ENCODE measurements at places on chromosomes 7 and 10.

DNA sequence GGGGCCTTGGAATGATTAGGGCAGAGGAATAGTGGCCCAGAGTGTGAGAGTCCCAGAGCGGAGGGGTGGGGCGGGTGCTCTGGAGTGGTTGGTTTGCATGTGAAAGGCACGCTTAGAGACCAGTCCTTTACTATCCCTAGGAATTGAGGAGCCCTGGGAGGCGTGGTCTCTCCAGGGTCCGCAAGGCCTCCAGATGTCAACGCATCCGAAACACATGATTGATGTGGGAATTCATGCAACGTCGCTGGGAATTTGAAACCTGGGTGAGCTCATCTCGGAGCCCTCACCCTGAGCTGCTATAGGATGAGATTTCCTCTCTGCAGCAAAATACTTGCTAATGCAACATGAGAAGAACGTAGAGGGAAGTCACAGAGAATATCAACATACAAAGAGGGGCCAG lies 51.2 kb downstream of the NPTX2 start:
- no peak for DNase-seq

- DNase-seq: no peak
Observed at GRCh38 chr7:87001214-87001613, 58.2 kb downstream of the ELAPOR2 start.

GRCh38 chr7:32221056-32221455 lies 150.8 kb upstream of the PDE1C start:
- no peak for DNase-seq

- DNase-seq: no peak
Observed at GRCh38 chr7:150389532-150389816, 10.3 kb downstream of the ZNF775 start.

DNA sequence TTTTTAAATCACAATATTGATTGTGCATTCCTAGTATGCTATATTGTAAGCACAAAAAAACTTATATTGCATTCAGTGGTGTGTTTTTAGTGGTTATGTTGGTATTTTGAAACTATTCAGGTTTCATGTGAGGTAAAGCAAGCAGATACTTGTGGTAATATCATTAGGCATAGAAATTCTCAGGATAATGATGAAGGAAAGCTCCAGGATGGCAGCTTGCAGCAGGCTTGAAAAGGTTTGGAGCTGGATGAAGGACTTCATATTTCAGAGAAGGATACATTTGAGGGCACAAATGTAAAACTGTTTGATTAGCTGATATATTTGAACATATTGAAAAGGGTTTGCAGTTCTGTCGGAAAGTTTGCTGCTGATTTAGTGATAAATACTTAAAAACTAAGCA lies 17.5 kb downstream of the TRIM24 start:
- DNase-seq: no peak

DNA sequence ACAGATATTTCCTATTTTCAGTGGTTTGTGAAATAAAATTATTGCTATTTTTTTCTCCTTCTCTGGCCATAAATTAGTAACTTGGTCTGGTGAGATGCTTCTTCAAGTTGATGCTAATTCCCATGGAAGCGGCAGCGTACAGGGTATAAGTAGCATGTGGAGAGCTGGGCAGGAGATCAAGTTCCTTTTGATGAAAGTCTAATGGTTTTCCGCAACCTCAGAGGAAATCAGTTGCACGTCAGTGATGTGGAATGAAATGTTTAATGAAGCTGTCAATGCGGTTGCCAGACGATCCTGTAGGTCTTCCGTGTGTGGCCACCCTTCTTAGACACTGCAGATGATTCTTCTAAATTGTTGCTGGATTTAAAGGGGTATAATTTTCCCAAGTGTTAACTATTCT lies 236.4 kb upstream of the GRM3 start:
- DNase-seq: no peak

GRCh38 chr10:1736144-1736971 lies 967 bp downstream of the ADARB2 start:
- no peak for DNase-seq

DNA sequence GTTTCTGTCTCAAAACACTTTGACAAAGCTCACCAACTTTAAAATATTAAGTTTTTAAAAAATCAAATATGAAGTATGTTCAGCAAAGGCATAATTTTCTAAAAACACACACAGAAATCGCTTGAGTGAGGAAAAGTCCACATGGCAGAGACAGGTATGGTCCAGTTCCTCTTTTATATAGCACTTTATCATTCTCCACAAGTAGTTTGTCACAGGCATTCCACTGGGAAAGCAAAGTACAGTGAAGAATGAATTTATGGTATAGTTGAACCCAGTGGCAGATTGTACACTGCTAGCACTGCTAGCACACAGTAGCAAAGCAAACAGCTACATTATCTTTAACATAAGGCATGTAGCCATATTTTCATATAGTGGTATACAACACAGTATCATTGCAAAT lies 102.3 kb downstream of the HECTD2 start:
- no peak for DNase-seq

- DNase-seq: peak; percentile 12
Observed at GRCh38 chr10:123043409-123043925, 34.7 kb downstream of the ACADSB start.

GRCh38 chr7:106717254-106717954 lies 56.4 kb upstream of the CCDC71L start:
- DNase-seq: no peak

DNA sequence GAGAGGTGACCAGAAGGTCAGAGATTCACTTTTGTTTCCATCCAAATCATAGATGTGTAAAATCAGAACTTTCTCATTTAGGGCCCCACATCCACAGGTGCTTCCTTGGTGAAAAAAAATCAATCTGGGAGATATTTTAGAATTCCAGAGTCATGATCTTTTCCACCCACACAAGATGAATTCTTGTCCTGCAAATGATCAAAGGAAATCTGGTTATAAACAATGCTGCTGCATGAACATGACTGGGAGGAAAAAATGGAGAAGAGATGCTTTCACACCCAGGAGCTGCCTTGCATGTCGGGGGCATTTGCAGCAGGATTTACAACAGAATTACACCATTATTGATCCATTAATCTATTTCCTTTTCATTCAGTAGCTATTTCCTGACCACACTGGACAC lies 106.5 kb upstream of the TMEM72 start:
- no peak for DNase-seq

- DNase-seq: peak; percentile 8
Observed at GRCh38 chr7:45082831-45083331, 5.9 kb downstream of the NACAD start.

DNA sequence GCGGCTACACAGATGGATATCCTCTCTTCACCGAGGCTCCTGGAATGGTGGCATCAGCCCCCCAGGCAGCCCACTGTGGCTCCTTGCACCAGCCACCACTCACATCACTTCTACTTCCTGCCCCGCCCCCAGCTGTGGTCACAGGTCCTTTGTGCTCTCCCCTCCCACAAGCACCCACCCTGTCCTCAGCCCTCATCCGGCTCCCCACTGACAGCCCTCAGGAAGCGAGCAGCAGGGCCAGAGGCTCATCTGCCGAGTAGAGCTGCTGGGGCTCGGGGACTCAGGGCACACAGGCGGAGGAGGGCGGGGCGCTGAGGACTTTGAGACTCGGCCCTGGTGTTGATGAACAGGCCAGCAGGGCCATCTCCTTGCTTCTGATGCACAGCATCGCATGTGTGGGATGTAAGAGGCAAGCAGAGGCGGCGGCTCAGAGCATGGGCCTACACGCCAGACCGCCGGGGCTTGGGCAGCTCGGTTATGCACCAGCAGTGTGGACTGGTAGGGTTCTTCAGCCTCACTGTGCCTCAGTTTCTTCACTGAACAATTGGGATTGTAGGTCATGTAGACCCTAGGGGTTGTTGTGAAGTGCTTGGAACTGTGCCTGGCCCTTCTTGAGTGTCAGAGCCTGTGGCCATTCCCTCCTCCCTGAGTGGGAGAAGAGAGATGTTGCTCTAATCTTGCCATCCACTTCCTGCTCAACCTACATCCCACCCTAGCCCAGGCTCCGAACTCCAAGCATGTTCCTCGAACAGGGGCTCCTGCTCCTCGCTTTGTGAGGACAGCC lies at the start of gene PRF1:
TSS of gene PRF1 (minus strand) at position 77 of the 784 bp plus-strand sequence. CDS start 1,839 bp downstream, outside the sequence.
- DNase-seq: peak; percentile 79

DNA sequence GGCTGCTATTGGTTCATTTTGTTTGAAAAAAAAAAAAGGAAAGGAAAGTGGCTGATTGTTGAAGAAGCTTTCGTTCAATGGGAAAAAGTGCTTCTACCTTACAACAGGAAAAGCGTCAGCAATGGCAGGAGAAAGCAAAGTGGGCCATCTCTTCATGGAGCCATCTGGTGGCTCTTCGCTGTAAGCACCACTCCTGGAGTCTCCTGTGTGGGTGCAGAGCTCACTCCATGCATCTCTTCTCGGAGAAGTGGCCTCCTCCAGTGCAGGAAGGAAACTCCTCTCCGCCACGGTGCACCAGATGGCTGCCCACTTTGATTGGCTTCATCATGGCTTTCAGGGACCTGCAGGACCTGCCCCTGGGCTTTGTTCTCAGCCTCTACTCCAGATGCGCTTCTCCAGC lies 250.9 kb downstream of the PTEN start:
- DNase-seq: peak; percentile 58

- no peak for DNase-seq
Observed at GRCh38 chr10:110717781-110718589, 73.8 kb downstream of the RBM20 start.

GRCh38 chr7:84568781-84569180 lies 374.2 kb upstream of the SEMA3A start:
- DNase-seq: no peak

GRCh38 chr10:70175516-70175915 lies 5.2 kb upstream of the SAR1A start:
- no peak for DNase-seq

GRCh38 chr7:112782498-112782897 lies 7.7 kb downstream of the TMEM168 start:
- no peak for DNase-seq

DNA sequence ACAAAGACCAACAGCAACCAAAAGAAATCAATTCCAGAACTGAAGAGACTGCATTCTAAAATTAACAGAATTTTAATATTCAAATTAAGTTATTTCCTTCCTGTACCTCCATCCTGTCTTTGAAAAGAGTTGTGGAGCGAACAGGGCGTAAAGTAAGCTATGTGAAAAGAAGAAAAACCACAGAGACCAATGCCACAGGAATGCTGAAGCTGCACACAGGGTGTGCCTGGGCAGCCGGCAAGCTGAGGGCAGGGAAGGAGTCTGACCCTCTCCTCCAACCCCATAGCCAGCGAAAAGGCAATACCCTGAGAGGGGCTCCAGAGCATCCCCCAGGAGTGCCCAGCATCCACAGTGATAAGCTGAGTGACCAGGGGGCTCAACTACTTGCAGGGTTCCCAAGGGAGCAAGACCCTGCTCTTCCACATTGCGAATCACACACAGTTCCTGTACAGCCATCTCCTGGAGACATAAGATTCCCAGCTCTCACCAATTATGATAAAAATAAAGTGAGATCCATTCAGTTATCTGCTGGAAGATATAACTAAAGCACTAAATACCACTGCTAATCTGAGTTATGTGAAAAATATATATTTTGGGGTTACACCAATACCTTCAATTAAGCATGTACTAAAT lies 93.8 kb downstream of the PARD3 start:
- no peak for DNase-seq

GRCh38 chr10:12504628-12505027 lies 155.3 kb downstream of the CAMK1D start:
- no peak for DNase-seq

DNA sequence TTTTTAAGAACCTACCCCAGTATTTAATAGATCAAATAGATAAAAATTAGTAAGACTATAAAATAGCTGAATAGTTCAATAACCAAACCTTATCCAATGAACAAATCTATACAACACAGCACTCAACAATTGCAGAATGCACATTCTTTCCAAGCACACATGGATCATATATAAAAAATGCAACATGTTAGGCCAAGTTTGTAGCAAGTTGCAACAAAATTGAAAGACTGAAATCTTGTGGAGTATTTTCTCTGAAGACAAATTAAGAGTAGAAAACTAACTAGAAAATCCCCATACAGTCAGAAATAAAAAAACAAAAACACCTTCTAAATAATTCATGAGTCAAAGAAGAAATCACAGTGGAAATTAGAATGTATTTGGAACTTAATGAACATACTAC lies 317.3 kb downstream of the PHTF2 start:
- DNase-seq: no peak

DNA sequence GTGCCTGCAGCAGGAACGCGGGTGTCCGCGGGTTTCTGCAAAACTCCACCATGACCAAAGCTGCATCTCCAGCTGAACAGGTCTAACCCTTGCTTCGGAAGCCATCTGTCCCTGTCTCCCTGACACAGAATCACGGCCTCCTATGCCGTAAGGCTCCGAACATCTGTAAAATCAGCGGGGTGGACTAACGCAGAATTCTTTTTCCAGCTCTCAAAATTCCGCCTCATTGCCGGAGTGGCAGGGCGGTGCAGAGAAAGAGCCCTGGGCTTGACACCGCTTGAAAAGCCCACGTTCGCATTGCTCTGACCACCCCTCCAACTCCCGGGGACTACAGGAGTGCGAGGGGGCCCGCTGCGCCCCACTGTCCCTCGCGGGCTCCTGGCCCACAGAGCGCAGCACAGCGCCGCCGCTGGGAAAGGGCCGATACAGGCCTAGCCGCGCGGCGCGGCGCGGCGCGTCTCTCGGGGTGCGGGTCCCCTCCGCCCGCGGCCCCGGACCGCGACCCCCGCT lies 409 bp downstream of the DNMBP start:
- no peak for DNase-seq

- no peak for DNase-seq
Observed at GRCh38 chr7:16599860-16600259, 45.7 kb downstream of the ANKMY2 start.

- no peak for DNase-seq
Observed at GRCh38 chr10:132943058-132943790, 854 bp upstream of the CFAP46 start.

DNA sequence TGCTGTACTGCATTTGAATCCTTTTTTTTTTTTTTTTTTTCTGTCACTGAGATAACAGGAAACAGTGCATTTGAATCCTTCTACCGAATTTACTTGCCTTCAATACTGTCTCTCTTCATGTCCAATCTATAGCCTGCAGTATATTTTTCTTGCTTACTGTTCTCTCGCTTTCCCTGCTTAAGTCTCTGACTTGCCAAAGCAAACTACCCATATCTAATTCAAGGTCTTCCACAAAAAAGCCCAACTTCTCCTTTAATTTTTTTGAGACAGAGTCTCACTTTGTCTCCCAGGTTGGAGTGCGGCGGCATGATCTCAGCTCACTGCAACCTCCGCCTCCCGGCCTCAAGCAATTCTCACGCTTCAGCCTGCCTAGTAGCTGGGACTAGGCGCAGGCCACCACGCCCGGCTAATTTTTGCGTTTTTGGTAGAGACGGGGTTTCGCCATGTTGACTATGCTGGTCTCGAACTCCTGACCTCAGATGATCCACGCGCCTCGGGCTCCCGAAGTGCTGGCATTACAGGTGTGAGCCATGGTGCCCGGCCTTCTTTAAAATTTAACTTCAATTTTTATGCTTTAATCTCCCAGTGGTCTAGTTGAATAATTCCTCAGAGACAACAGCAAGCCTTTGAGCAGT lies 882 bp downstream of the PDCD11 start:
- no peak for DNase-seq

DNA sequence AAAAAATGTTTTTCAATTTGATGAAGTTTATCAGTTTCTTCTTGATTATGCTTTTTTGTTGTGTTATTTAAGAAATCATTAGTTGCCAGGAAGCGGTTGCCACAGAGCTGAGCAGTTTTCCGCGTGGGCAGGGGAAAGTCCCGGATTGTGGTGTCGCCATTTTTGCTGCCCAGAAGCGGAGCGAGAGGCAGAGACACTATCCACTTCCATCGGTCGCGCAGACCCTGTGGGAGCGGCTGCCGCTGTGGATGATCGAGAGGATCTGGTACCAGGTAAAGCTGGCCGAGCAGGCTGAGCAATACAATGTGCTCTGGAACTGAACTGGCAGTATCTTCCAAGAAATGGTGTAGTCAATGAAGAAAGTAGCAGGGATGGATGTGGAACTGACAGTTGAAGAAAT lies 119.8 kb downstream of the ZNF736 start:
- DNase-seq: no peak

GRCh38 chr10:107418085-107418806 lies 253.7 kb upstream of the SORCS1 start:
- no peak for DNase-seq
